Glutamatergic neuron (in vitro differentiated cells): ENCODE measurements at places on chromosomes 5 and 9. TPM values are rescaled to one million over a fixed set of nuclear protein-coding genes. Genes with fewer than 3 reads are reported as not detected.

GRCh38 chr9:87370049-87370685 lies 127.5 kb upstream of the DAPK1 start:
- no peak for DNase-seq

DNA sequence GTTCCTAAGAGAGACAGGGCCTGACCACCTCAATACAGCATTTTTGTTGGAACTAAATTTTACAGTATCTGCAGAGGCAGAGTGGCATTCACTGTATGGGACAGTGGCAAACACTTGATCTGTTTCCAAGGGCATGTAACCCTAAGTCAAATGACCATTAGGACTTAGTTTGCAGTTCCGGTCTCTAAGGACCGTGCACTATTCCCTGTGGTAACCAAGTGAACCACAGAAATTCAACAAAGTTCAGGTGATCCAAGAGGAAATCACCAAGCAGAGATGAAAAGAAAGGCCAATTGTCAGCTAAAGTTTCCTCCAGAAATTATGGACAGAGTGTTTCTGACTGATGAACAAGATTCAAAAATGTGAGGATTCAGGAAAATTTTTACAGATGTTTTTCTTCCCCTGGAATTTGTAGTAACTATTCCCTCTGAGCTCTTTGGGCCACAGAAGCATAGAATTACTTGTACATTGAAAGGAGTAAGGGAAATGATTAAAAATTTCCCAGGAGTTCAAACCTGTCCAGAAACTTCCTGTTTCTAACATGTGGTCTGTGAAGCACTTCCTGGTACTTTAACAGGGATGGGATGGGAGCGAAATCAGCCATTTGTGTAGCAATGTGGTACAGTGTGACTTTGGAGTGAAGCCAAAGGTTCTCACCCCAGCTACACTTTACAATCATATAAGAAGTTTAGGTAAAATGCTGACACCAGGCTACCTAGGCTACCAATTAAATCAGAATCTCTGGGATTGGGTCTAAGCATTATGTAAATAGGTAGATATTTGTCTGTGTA lies 266.1 kb upstream of the MAP3K1 start:
- DNase-seq: no peak

GRCh38 chr9:11072176-11072575 lies 459.4 kb upstream of the PTPRD start:
- DNase-seq: no peak

DNA sequence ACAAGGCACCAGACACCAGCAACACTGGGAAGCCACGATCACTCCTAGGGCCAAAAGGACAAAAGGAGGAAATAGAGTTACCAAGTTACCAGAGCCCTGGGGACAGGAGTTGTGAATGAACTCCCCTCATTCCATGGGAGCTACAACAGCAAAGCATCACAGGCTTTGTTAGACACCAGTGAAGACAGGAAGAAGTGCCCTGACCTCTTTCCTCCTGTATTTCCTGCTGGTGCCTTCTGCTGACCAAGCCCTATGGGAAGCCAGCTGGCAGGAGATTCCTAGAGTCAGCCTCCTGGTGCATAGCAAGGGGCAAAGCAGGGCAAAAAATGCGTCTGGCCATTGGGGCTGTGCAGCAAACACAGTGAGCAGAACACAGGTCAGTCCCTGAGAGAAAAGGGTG lies 374.7 kb downstream of the ZSWIM6 start:
- no peak for DNase-seq

Gene HTR1A
- total RNA-seq: 1.2 TPM

DNA sequence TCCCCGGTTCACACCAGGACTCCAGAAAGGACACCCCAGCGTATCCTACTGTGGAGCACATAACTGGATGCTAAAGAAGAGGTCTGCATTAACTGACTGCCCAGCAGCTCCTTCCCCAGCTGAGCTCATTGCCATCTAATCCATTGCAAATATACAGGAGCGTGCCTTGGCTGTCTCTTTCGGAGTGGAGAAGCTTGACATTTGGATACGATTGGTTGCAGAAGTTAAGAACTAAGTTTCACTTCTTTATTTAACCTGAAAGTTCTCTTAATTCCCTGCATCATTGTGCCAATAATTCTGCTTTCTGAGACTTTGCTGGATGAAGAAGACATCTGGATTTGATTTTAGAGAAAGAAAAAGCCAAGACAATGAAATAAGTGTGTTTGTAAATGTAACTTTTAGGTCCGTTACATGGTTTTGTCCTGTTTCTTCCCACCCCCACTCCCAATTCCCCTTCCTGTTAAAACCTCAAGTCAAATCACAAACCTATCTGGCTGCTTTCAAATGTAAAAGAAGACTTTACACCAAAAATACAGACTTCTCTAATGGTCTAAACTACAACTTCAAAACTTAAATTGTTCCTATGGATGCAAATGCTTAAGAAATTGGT lies 33.9 kb downstream of the TAS2R1 start:
- DNase-seq: no peak

Gene PDCD1LG2
- not detected for total RNA-seq

DNA sequence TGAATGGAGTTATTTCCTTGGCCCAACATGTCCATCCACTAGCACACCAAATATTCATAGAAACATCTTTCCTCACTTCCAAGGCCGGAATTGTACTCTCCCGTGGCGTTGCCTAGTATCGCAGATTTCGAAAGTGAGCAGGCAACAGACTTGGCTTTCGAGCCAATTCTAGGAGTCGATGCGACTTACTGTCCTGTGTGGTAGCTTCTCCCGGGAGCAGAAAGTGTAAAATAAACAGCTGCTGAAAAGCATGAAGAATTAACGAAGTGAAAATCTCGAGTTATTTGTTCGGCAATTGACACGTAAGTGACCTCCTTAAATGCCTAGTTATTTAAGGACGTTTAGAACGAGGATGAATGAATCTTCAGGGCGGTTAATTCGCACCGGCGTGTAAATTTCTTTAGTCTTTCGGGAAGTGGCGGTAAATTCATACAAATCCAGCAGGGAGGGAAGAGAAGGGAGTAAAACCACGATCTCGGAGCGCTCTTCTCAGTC lies 449 bp upstream of the PCSK5 start:
- DNase-seq: no peak

Gene PCDHGA6
- 6.3 TPM for total RNA-seq
